ENCODE measurements at places on chromosomes 1 and 21. TPM values are rescaled to one million over a fixed set of nuclear protein-coding genes. Genes with fewer than 3 reads are reported as not detected.

DNA sequence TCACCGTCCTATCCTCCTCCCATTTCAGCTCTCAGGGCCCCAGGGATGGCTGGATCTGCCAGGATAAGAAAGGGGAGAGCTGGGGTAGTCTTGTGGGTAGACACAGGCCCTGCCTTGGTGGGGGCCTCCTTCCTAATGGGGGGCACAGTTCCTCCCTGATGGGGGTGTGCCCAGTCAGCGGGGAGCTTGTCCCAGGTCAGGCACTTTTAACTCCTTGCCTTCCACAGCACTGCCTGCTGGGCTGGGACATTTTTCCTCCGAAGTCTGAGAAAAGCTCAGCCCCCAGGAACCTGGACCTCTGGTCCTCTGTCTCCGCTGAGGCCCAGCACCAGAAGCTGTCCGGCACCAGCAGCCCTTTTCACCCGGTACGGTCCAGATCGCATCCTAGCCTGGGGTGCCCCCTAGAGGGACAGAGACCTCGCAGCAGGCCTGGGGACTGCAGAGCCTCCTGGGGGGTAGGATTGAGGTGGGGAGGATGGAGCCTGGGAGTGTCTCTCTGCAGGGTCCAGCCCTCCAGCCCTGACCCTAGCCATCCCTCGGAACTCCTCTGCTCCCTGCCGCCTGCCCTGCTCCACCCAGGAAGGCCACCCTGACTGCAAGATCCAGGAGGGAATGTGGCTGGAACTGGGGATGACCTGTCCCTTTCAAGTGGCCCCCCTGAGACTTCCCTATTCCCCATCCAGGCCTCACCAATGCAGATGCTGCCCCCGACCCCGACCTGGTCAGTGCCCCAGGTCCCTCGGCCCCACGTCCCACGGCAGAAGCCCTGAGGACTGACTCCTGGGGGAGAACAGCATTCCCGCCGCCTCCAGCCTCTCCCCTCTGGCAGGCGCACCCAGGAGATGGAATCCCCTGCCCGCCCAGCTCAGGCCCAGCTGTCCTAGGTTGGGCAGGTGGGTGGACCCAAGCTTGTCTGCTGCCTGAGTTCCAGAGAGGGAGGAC lies 12.0 kb downstream of the MIIP start:
- DNase-seq = no peak

- peak; percentile 53 for DNase-seq
Measured at GRCh38 chr1:55559842-55560241, 344.7 kb upstream of the USP24 start.

DNA sequence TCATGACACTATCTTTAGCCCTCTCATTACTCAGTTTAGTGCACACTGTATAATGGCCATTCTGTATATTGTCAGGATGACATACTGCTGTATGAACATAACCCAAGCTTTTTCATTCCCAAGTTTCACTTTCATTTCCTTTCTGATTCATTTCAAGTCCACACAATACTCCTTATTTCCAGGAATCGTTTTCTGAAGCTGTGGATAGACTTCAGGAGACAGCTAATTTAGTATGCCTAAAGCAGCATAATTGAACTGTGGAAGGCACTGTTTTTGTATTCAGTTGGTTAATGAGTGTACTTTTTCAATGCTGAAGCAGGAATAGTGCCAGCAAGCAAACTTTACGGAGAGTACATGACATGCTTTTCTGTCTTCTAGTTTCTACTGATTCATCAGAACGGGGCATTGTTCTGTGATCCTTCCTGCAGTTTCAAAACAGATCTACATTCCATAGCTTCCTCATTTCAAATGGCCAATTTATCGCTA lies 578.5 kb upstream of the ZP4 start:
- peak; percentile 38 for DNase-seq

GRCh38 chr1:204894031-204894430 lies 23.4 kb downstream of the NFASC start:
- peak; percentile 19 for DNase-seq

- no peak for DNase-seq
Measured at GRCh38 chr1:4621646-4622045, 32.8 kb upstream of the AJAP1 start.

DNA sequence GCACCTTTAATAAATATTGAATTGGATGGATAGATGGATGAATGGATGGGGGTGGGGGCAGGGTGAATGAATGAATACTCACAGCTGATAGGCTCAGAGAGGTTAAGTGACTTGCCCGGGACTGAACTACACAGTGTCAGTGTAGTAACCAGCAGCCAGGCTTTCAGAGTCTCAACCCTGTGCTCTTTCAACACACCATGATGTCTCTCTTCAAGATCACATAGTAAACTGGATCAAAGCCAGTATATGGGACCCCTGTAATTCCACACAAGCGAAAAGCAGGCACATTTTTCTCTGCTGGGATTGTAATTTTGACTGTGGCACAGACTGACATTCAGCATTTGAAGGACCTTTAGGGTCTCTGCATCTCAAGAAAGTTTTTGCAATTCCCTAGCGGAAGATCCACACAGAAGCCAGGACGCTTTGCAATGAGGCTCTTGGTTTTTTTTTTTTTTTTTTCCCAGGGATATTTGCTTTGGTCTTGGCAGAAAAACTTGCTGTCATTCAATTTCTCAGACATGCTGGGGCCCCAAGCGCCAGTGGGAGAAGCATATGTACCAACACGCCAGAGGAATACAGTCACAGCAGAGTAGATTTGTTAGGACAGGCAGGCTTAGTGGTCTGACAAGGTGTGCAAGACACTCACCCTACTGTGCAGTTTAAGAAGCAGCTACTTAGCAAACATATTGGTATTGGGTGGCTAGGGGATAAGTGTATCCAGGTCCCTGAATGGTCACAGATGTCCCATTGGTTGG lies 213.1 kb upstream of the CAMK1G start:
- peak; percentile 56 for DNase-seq

GRCh38 chr1:27795601-27796000 lies 22.6 kb downstream of the STX12 start:
- no peak for DNase-seq

GRCh38 chr1:9604836-9605235 lies 16.1 kb downstream of the TMEM201 start:
- DNase-seq = no peak

The UBL4B gene
- total RNA-seq = not detected

All from tongue (tissue), 3 donors.